ENCODE measurements at places on chromosomes 5 and 9.

- DNase-seq = no peak
Measured at GRCh38 chr5:14884062-14884612, 12.6 kb upstream of the ANKH start.

- DNase-seq = peak; percentile 78
Measured at GRCh38 chr5:169861934-169862333, 118.4 kb downstream of the INSYN2B start.

- DNase-seq = no peak
Measured at GRCh38 chr5:77239126-77239741, 28.8 kb downstream of the PDE8B start.

DNA sequence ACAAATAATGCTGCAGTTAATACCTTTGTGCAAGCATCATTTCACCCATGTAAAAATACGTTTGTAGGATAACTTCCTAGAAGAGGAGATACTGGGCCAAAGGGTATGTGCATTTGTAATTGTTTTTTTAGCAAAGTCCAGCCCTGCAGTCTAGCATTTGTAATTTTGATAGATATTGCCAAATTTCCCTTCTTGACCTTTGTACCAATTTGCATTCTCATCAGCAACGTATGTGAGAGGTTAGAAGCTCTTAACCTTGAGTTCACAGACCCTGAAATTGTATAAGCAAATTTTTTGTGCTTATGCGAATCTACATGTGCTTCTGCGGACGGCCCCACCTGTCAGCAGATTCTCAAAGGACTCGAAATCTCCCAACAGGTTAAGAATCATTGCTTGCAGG, 18.6 kb upstream of the TOMM5 start:
- no peak for DNase-seq

- DNase-seq = no peak
Measured at GRCh38 chr9:99237356-99237755, 15.3 kb downstream of the SEC61B start.

DNA sequence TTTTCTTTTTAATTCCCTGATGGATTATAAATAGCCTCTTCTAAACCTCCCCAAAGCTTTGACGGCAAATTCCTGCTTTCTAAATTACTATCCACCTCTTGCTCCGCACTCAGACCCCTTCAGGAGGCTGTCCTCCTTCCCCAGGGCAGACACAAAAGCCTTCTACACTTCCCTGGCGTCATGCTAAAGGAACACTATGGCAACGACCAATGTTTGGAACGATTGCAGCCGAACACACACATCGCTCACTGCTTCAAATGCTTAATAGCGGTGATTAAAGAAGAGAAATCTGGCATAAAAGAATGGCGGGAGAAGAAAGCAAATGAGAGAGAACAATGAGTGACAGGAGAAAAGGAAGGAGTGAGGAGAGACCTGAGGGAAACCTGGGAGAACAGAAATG, 297.3 kb downstream of the MLLT3 start:
- DNase-seq = no peak

- no peak for DNase-seq
Measured at GRCh38 chr9:109974143-109974917, 194.3 kb downstream of the PALM2AKAP2 start.

DNA sequence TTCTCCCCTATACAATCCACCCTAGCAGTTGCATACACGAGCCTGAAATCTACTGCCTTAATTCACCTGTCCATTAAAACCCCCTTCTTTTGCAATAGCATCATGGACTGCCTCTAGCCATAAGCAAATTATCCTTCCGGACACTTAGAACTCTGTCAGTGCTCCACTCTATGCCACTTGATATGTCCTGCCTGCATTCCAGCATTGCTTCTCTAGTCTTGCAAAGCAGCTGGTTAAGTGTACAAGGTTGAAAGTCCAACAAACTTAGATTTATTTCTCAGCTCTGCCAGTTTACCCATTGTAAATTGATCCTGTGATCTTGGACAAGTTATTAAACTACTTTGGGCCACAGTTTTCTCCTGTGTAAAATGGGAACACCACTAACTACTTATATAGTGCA, 197.9 kb downstream of the EPB41L4A start:
- DNase-seq = no peak

DNA sequence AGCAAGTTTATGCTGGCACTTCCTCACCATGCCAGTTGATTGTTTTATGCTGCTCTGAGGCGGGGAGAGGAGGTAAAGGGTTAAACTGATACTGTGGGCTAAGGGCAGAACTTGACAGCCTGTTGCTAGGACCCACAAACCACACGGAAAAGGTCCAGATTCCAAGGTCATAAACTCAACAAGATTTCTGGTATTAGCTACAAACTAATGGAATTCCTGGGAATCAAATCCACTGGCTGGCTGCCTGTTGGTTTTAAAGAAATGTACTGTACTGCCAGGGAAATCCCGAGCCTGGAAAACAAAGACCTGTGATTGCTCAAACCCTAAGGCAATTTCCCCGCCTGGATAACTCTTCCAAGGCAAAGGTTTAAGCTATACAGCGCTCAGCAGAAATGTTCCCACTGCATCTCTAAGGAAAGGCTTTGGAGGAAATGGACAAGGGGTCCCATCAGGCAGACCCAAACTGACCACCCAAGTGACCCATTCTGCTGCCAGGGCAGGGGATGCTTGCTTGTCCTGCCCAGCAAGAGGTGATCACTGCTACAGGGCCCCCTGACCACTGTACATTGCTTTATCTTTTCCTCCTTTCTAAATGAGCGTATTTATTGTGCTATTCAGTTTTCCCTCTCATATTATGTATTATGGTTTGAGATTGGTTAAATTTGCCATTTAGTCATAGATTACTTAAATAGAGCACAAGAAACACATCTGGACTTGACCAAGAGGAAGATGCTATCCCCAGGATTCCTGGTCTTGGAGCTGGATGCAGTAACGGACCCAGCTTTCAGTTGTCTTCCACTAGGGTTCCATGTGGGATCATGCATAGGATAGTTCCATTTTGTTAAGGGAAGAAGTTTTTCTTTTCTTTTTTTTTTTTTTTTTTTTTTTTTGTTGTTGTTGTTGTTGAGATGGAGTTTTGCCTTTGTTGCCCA, 124.3 kb downstream of the SUSD1 start:
- DNase-seq = peak; percentile 97

GRCh38 chr5:6718161-6718681, 5.0 kb downstream of the TENT4A start:
- DNase-seq = no peak

DNA sequence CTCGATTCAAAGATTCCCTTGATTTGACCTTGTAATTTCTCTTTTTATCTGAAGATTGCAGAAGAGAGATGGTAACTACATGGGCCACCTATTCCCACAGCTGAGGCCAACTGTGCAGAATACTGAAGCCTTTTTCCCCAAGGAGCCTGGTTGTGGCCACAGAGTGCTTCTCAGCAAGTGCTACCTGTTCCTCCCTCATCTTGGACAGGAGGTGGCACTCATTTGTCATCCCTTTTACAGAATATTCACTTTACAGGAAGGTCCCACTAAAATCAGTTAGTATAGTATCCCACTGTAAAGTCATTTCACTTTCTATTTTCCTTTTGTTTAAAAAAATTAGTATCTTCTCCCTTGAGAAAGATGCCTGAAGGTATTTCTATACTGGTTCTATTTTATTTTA, 346.4 kb downstream of the ARL15 start:
- no peak for DNase-seq

- no peak for DNase-seq
Measured at GRCh38 chr5:135120951-135121350, 86.9 kb upstream of the PITX1 start.

DNA sequence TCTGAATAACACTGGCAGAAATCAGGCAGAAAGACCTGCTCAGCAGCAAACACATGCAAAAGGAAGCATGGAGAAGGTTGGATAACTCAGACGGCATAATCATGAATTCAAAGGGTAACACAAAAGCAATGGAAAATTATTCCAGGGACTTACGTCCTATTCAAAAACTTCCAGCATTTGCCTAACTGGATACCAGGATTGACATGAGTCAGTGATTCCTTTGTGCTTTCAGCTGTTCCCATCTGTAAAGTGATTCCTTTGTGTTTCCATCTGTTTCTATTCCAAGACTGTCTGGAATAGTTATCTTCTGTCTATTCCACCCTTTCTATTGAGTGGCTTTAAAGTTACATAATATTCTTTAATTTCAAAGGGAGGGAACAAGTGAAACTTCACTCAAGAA, 1361.7 kb upstream of the CDH9 start:
- peak; percentile 13 for DNase-seq

DNA sequence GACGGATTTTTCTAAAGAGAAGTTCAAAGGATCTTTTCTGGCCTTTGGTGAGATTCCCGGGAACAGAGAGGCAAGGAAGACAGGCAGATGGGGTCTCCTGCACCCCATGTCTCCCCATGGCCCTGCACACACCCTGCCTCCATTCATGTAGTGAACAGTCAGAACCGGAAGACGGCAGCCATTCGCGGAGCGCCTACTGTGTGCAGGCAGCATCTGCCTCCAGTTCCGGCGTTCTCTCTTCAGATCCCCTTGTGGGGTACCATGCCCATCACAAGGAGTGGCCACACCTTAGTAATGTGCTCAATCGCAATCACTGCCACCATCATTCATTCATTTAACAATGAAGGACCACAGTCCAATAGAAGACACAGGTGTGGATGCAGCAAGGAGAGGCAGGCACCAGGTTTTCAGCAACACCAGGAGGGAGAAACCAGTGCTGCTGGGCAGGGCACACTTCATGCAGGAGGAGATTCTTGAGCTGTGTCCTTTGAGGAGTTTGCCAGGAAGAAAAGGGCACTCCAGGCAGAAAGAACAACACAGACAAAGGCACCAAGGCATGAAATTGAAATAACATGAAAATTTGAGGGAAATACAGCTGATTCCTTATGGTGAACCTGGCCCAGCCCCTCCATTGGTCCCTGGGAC, 171.5 kb upstream of the PHYKPL start:
- no peak for DNase-seq

DNA sequence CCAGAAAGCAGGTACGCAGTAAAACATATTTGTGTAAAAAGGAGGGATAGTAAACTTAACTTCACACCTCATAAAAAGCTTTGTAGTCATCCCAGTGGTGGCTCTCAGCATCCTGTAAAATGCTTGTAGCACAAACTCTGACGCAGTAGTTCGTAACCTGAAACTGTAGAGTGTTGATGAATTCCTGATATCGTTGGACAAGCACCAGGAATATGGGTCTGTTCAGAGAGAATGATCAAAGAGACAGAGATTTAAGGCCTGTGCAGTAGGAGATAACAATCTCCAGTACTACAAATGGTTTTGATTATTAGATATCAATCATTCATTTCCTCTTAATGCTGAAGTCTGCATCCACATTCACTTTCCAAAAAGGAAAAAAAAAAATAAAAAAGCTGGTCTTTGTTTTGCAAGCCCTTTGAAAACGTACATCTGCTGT, 148.5 kb downstream of the KIAA0825 start:
- DNase-seq = peak; percentile 94

DNA sequence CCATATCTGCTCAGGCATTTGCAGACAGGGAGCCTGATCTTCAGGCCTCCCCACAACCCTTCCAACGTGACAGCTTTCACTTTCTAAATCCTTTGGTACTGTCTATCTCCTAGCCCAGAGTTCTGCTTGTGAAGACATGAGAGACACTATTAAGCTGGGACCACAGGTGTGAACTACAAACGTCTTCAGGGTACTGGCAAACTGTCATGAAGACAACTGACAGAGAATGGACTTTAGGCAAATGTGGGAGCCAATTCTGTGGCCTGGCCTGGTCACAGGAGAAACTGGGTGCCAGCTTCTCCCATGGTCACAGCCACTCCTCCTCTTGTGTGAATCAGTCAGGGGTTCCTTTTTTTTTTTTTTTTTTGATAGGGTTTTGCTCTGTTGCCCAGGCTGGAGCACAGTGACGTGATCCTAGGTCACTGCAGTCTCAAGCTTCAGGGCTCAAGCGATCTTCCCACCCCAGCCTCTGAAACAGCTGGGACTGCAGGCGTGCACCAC, 10.4 kb downstream of the TRIM14 start:
- DNase-seq = no peak

DNA sequence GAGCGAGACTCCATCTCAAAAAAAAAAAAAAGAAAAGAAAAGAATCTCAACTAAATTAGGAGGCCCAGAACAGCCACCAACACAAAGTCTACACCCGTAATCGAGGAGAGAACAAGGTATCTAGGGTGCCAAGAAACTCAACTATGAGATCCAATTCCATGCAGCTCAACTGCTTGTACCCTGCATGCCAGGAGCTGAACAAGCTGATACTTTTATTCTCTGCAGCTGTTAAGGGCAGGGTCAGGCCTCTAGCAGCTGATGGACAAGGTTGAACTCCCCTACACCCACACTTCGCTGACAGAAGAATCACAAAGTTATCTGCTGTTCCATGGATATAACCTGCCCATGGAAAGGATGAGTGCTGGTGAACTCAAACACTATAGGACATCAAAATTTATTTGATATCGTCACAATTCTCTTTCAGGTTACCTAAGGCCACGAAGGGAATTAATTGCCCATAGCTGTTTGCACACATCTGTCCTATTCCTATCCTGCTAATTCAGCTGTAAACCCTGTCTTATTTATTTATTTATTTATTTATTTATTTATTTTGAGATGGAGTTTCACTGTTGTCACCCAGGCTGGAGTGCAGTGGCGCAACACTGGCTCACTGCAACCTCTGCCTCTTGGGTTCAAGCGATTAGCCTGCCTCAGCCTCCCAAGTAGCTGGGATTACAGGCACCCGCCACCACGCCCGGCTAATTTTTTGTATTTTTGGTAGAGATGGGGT, 20.7 kb downstream of the UBAP2 start:
- no peak for DNase-seq

DNA sequence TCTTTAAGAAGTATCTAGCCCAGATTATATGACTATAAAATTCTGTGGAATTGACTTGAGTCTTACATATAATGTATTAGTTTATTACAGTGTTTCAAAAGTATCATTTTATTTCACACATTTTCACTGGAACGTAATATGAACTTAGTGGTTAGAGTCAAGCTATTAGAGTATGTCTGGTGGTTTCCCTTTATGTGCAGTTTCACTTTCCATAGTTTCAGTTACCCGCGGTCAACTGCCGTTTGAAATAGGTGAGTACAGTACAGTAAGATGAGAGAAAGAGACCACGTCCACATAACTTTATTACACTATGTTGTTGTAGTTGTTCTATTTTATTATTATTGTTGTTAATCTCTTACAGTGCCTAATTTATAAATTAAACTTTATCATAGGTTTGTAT, 50.5 kb downstream of the COMMD10 start:
- DNase-seq = no peak

- DNase-seq = peak; percentile 99
Measured at GRCh38 chr9:85940832-85941621, at the start of gene NAA35. NAA35 (plus strand) TSS chr9:85941146; CDS start chr9:85942160, 1,014 bp downstream.

- DNase-seq = no peak
Measured at GRCh38 chr9:32524892-32525708, 896 bp downstream of the RIGI start.

GRCh38 chr9:98502976-98503325, 205.8 kb downstream of the GABBR2 start:
- DNase-seq = peak; percentile 68

- DNase-seq = no peak
Measured at GRCh38 chr5:168312606-168313295, 21.3 kb downstream of the WWC1 start.
